CD4-positive, alpha-beta T cell treated with Interleukin-12 subunit alpha and Interleukin-12 subunit beta, for 1 hour (primary cell): ENCODE measurements at places on chromosomes 6 and 20.

- no peak for DNase-seq
Measured at GRCh38 chr6:44022671-44023352, 104.4 kb downstream of the MRPL14 start.

DNA sequence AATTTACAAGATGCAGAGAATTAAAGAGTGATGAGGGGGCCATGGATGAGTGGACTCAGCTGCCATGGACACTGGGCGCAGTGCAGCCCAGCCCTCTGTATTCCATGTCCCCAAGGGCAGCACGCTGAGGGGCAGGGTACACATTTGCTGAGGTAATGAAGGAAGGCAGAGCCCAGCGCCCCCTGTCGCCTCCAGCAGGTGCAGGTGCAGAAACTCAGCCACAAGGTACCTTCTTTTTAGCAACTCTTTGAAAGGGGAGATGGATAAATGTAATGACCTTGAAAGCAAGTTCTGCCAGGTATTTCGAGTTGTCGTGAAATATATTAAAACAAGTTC is 7.1 kb downstream of the CD93 start:
- no peak for DNase-seq

DNA sequence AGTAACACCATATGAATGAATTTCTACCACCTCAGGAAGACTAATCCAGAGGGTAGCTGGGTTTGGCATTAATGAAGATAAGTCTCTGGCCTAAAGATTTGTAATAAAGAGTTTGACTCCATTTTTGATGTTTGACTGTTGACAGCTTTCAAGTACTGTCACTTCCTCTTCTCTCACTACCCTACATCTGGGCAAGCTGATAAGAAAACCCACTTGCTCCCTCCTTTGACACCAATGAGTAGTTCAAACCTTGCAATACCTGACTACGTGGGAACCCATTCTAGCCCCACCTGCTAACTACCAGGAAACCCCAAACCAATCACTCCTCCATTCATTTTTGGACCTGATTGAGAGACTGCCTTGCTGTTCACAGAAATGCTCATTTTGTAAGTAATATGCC is 621.5 kb downstream of the TENT5A start:
- DNase-seq = no peak

GRCh38 chr6:135212935-135213334 is 31.8 kb downstream of the MYB start:
- no peak for DNase-seq

DNA sequence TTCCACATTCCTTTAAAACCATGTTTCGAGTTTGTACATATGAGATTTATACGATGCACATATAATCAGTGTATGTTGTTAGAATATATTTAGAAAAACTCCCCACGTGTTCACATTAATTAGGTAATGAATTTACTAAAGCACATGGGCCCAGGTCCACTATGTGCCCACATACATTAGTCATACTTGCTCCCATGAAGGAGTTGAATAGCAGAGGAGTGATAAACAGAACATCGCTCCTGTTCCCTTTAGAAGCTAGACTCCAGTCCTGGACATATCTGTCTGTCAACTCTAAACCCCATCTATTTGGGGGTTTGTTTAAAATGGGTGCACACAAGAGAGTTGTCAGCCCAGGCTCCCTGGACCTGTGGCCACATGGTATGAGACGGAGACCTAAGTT is 108.1 kb upstream of the TIAM2 start:
- no peak for DNase-seq

DNA sequence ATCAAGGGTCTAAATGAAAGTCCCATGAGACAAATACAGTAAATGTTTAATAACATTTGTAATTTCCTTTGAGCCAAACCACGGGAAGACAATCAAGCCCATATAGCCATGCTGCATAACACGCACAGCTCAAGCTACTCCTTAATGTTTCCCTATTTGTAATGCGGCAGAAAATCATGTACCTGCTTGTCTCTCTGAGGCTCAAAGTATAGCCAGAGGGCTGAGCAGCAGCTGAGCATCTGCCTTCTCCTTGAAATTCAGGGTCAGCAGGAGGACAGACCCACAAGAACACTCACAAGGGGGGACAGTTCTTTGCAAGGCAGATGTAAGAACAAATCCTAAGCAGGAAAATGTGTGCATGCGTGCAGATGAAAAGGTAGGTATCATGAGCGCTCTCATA is 45.8 kb upstream of the JARID2 start:
- DNase-seq = no peak

DNA sequence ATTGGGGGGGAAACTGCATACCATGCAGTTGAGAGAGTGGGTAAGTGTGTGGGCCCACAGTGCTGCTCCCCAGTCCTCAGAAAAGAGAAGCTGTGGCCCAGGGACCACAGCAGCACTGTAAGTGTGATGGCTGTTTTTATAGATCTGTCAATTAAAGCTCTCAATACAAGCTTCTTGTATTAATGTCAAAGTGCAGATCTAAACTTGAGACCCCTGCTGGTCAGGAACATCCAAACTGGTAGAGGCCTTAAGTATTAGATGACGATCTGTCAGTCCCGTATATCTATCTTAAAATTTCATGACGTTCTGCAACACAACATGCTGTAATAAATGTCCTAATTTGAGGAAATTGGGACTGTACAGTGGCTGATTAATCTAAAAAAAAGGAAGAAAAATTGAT is 74.8 kb downstream of the TULP4 start:
- DNase-seq = peak; percentile 36

DNA sequence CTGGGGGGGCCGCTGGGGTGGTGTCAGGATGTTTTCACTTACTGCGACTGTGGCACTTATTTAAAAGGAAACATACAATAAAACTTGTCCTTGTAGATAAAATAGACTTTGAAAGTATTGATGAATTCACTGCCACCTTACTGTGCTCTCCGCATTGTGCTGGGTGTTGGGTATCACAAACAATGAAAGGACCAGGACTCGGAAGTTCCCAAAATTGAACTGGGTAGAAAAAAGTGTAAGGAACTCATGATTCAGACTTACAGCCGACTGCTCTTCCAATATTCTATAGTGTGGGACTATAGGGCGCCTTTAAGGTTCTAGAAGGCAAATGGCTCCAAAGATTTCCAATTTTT is 32.1 kb upstream of the ID4 start:
- no peak for DNase-seq

DNA sequence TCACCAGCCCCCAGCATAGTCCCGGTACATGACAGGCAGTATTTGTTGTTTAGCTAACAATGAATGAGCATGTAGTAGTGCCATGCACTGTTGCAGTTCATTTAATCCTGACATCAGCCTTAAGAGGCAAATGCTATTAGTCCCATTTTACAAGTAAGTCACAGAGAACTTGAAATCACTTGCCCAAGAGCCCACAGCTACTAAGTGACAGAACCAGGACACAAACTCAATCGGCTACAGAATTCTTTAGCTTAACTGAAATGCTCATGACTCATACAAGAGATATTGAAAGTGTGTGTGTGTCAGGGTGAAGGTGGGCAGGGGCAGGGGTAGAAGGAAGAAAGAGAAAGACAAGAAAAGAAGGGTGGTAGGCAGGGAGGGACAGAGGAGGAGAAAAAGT is 52.7 kb downstream of the UNC5CL start:
- DNase-seq = no peak

DNA sequence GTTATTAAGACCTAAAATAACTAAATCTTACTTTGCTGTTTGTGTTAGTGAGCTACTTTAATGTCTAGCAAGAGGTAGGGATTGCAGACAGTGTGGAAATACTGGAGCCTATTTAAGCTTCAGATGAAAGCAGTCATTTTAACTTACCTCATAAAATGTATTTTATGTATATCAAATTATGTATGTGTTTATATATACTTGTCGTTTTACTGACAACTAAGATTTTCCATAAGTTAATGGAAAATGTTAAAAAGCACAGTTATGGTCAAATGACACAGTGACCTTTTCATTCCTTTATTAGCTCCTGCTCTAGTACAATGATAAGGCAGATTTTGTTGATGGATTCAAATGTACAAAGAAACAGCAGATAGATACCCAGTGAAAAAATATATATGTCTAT is 34.6 kb downstream of the QKI start:
- no peak for DNase-seq

- no peak for DNase-seq
Measured at GRCh38 chr6:53714888-53715287, 49.3 kb upstream of the KLHL31 start.

- DNase-seq = no peak
Measured at GRCh38 chr6:85772641-85773040, 130.0 kb upstream of the SYNCRIP start.

- no peak for DNase-seq
Measured at GRCh38 chr20:38523697-38524096, 51.1 kb downstream of the RALGAPB start.

DNA sequence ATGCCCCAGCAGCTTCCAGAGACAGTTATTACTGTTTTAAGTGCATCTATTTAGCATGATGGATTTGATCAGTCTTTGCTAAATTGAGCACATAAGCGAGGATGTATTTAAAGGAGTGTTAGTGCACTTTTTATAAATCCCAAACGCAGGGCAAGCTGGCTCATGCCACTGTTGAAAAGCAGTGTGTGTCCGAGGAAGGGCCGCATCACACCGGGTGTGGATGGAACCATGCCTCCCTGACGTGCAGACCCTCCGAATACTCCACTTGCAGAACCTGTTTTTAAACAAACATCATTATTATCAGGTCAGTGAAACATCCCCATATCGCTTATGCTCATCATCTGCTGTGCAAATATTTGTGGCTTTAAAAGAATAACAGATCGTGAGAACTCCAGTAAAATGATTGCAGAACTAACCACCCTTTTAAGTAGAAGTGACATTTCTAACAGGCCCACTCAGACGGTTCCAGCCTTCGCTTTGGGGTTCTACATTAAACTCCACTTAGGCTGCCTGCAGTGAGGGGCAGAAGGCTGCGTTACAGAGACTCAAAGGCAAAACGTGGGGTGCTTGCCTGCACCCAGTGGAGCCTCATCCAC is 190.1 kb downstream of the CDH4 start:
- no peak for DNase-seq

GRCh38 chr20:43746344-43747137 is 19.7 kb upstream of the GTSF1L start:
- no peak for DNase-seq

DNA sequence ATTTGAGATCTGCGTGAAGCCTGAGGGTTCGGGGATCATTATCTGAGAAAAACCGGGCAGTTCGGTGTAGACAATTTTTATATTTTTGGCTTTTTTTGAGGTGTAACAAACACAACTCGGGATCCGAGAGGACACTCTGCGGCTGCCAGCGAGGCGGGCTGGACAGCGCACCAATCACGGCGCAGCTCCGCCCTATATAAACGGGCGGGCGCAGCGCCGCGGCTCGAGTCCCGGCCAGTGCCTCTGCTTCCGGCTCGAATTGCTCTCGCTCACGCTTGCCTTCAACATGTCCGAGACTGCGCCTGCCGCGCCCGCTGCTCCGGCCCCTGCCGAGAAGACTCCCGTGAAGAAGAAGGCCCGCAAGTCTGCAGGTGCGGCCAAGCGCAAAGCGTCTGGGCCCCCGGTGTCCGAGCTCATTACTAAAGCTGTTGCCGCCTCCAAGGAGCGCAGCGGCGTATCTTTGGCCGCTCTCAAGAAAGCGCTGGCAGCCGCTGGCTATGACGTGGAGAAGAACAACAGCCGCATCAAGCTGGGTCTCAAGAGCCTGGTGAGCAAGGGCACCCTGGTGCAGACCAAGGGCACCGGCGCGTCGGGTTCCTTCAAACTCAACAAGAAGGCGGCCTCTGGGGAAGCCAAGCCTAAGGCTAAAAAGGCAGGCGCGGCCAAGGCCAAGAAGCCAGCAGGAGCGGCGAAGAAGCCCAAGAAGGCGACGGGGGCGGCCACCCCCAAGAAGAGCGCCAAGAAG is 69.0 kb downstream of the HFE start:
- peak; percentile 91 for DNase-seq

- DNase-seq = no peak
Measured at GRCh38 chr20:41956338-41957074, 338.3 kb upstream of the CHD6 start.

DNA sequence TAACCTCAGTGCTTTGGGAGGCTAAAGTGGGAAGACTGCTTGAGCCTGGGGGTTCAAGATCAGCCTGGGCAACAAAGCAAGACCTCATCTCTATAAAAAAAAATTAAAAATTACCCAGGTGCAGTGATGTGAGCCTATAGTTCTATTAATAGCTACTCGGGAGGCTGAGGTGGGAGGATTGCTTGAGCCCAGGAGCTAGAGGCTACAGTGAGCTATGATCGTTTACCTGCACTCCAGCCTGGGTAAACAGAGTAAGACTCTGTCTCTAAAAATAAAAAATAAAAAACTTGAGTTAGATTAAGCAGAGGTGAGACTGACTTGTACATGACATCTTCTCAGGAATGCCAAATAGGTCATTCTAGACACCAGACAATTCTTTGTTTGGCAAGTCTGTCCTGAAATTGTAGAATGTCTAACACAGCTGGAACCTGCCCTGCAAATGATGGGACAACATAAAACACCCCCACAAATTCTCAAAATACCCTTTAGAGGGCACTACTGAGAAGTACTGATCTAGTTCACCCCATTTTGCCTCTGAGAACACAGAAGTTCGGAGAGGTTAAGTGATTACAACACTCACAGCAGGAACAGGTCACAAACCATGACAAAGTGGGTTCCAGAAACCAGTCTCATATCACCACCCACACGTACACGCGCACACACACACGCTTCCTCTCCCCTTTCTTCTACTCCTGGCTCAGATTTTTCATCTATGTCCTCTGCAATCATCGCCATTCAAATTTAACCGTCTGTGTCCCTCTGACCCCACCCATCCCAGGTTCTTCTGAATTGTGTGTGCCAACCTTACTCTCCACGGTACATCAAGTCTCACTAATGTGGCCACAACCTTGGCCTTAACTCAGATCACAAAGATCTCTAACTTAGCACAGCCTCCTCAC is 38.3 kb downstream of the ARHGAP18 start:
- peak; percentile 80 for DNase-seq

GRCh38 chr20:37968841-37969401 is 64.3 kb downstream of the TTI1 start:
- no peak for DNase-seq

DNA sequence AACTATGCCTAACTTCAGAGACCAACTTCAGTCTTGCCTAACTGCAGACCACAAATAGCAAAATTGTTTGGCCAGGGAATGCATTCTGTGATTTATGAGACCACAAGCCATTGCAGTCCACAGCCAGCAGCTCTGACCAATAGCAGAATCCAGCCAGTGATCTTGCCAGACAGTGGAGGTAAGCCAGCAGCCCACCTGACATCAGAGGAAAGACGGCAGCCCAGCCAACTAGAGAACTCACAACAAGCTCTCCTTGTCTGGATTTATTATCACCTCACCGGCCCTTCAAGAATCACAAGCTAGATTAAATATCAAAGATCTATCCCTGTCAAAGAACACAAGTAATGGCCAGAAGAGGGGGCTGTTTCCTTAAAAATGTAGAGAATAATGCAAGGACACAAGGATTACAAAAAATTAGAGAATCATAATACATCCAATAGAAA is 66.5 kb upstream of the SLC35F1 start:
- DNase-seq = no peak

GRCh38 chr6:43759136-43759906 is 10.7 kb upstream of the VEGFA start:
- no peak for DNase-seq

- no peak for DNase-seq
Measured at GRCh38 chr20:37238426-37238825, 23.2 kb downstream of the GHRH start.
